A549 treated with RU486 at 1 μM for 4 hours (cell line): ENCODE measurements at places on chromosomes 4 and X. TPM values are rescaled to one million over a fixed set of nuclear protein-coding genes. Genes with fewer than 3 reads are reported as not detected.

Gene PPARGC1A
- 0.06 to 0.13 TPM (median 0.07 TPM) in 3 of 5 replicates, not detected in the others for total RNA-seq

Gene SLC6A8
- 8.8 to 12.5 TPM (median 9.8 TPM) in 5 replicates for total RNA-seq

Gene ARX
- 0.22 to 0.41 TPM (median 0.37 TPM) in 5 replicates for total RNA-seq

Gene MAP9
- total RNA-seq, result 2.2 to 6.3 TPM (median 5.7 TPM) in 5 replicates

Gene AREG
- 58.8 to 96.5 TPM (median 83.1 TPM) in 5 replicates for total RNA-seq

Gene TMSB15C
- 0.07 to 0.47 TPM (median 0.23 TPM) in 4 of 5 replicates, not detected in the other for total RNA-seq

Gene RBM3
- total RNA-seq, result 305 to 526 TPM (median 363 TPM) in 5 replicates

Gene TEX13B
- not detected in 5 replicates for total RNA-seq

Gene PASD1
- total RNA-seq, result not detected in 5 replicates

Gene CXCL10
- total RNA-seq, result 0.08 to 0.27 TPM (median 0.13 TPM) in 3 of 5 replicates, not detected in the others

Gene DUX4
- not detected in 5 replicates for total RNA-seq

Gene ADGRG2
- total RNA-seq, result 4.6 to 7.0 TPM (median 6.4 TPM) in 5 replicates

Gene RBM46
- not detected in 5 replicates for total RNA-seq

Gene ASB12
- total RNA-seq, result not detected in 5 replicates
